ENCODE measurements at places on chromosomes 2 and 18. TPM values are rescaled to one million over a fixed set of nuclear protein-coding genes. Genes with fewer than 3 reads are reported as not detected.

DNA sequence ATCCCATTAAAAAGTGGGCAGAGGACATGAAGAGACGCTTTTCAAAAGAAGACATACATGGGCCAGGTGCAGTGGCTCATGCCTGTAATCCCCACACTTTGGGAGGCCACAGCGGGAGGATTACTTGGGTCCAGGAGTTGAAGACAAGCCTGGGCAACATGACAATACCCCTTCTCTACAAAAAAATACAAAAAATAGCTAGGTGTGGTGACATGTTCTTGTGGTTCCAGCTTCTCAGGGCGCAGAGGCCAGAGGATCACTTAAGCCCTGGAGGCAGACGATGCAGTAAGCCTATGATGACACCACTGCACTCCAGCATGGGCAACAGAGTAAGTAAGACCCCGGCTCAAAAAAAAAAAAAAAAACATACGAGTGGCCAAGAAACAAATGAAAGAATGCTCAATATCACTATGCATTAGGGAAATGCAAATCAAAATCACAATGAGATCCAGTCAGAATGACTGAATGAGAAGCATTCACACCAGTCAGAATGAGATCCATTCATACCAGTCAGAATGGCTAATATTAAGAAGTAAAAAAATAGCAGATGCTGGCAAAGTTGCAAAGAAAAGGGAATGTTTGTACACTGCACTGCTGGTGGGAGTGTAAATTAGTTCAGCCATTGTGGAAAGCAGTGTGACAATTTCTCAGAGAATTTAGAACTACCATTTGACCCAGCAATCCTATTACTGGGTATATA, 550.2 kb upstream of the SLC39A10 start:
- DNase-seq: no peak
- no peaks in the 10 kb centered on the region for H3K4me1 ChIP-seq
- H3K27me3 ChIP-seq: no peaks in the 10 kb centered on the region
- H3K4me3 ChIP-seq: no peak overlapping the region
- H3K27ac ChIP-seq: no peak overlapping the region

GRCh38 chr2:151919786-151920185, 91.6 kb upstream of the ARL5A start:
- no peaks in the 10 kb centered on the region for H3K27me3 ChIP-seq
- H3K36me3 ChIP-seq: no peaks in the 10 kb centered on the region
- H3K4me3 ChIP-seq: no peak overlapping the region
- no peak for DNase-seq
- H3K27ac ChIP-seq: no peak overlapping the region
- H3K4me1 ChIP-seq: no peaks in the 10 kb centered on the region

GRCh38 chr2:120236791-120237190, 13.6 kb upstream of the TMEM185B start:
- no peaks in the 10 kb centered on the region for H3K27me3 ChIP-seq
- no peak overlapping the region for H3K4me3 ChIP-seq
- no peak overlapping the region for H3K27ac ChIP-seq
- DNase-seq: no peak

ARL4C gene
- total RNA-seq: not detected

GRCh38 chr2:168146892-168147810, 100.2 kb downstream of the STK39 start:
- H3K27me3 ChIP-seq: no peaks in the 10 kb centered on the region
- no peak overlapping the region for H3K27ac ChIP-seq
- no peaks in the 10 kb centered on the region for H3K4me1 ChIP-seq

GRCh38 chr18:29309366-29309765, 1132.4 kb upstream of the CDH2 start:
- H3K4me1 ChIP-seq: no peaks in the 10 kb centered on the region
- H3K27me3 ChIP-seq: no peaks in the 10 kb centered on the region

GRCh38 chr2:161384864-161385263, 31.2 kb upstream of the TBR1 start:
- H3K4me1 ChIP-seq: peaks cover 44% of the 10 kb centered on the region
- H3K27me3 ChIP-seq: no peaks in the 10 kb centered on the region
- H3K36me3 ChIP-seq: peaks cover 24% of the 10 kb centered on the region
- H3K27ac ChIP-seq: peak overlapping the region; percentile 58
- no peak for DNase-seq

TRAPPC12 gene
- total RNA-seq: 92.5 TPM

CARF gene
- 11.8 TPM for total RNA-seq

SLC30A3 gene
- 0.19 TPM for total RNA-seq

GLB1L gene
- total RNA-seq: 4.3 TPM

Measured in Karpas-422 (cell line).